Activated CD4-positive, CD25-positive, alpha-beta regulatory T cell (primary cell): ENCODE measurements at places on chromosomes 11 and 22.

DNA sequence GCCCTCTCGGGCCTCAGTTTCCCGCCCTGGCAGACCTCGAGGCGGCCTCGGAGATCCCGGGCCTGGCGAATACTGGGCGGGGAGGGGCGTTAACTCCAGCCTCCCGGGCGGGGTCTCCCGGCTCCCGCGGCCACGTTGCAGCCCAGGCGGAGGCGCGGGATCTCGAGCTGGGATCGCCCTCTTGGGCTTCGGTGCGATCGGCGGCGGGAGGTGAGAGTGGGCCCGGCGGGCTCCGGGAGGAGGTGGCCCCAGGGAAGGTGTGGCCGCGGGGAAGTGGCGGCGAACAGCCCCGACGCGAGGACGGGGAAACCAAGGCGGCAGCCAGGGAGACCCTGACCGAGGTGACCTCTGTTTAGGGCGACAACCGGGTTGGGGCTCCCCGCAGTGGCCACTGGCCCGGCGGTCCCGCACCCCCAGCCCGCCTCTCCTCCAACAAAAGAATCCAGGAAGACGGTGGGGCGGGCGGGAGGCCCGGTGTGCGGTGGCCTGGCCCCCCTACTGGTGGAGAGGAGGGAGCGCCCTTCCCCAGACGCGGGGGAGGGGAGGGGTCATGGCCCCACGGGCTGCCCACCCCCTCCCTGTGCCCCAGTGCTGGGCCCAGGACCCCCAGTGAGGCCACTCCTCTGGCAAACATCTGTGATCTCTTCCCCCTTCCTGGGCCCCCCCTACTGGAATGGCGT is at the start of gene PHETA2:
Gene PHETA2 (plus strand): TSS at position 117 of the 680 bp plus-strand sequence. CDS start 3,046 bp downstream, outside the sequence.
- DNase-seq, result peak; percentile 32

DNA sequence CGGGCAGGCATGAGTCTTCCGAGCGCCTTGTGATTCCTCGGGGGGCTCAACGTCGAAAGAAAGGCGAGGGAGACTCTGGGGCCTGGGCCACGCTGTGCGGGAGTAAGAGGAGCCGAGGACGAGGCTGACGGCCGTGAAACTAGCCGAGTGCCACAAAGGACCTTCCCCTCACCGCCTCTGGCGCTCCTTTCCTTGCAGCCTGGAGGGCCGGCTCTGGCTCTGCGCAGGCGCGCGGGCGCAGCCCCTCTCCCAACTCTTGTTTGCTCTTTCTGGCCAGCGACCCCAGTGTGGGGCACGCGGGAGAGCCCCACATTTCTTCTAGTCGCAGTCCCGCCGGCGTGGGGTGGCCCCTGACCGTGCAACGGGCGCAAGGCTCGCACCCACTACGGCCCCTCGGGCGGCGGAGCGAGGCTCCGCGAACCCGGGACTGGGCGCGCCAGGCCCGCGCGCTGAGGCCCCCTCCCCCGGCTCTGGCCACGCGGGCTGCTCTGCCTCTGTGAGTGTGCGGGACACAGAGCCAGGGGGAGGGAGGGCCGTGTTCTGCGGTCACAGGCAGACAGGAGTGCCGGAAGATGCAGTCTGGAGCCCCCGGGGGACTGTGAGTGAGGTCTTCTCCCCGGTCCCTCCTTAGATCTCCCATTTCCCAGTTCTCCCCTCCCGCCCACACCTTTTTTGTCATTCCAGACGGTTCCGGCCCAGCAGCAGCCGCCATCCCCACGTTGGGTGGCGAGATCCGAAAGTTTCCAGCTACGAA is 1.0 kb upstream of the TOB2 start:
- DNase-seq, result peak; percentile 48

DNA sequence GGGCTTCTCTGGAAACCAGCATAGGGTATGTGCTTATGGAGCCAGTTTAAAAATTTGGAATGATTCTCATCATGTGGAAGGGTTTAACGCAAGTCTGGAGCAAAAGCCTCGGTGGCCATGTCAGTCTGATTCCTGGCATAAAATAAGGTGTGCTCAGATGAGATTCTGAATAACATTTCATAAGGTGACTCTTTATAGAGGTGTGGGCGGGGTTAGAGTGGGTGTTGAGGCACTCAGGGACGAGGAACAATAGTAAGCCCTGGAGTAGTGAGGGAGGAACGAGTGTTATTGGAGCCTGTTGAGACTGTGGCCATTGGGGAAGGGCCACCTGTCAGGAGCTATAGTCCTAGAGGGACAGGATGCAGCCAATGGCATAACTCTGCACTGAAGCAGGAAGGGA is 13.0 kb upstream of the KIRREL3 start:
- no peak for DNase-seq

GRCh38 chr22:45261407-45262088 is 20.9 kb upstream of the KIAA0930 start:
- no peak for DNase-seq

GRCh38 chr11:11311169-11311568 is 41.9 kb downstream of the CSNK2A3 start:
- no peak for DNase-seq

- DNase-seq, result no peak
Observed at GRCh38 chr11:61728066-61728939, 24.1 kb upstream of the MYRF start.

GRCh38 chr22:30248484-30248883 is 1.9 kb upstream of the LIF start:
- no peak for DNase-seq

DNA sequence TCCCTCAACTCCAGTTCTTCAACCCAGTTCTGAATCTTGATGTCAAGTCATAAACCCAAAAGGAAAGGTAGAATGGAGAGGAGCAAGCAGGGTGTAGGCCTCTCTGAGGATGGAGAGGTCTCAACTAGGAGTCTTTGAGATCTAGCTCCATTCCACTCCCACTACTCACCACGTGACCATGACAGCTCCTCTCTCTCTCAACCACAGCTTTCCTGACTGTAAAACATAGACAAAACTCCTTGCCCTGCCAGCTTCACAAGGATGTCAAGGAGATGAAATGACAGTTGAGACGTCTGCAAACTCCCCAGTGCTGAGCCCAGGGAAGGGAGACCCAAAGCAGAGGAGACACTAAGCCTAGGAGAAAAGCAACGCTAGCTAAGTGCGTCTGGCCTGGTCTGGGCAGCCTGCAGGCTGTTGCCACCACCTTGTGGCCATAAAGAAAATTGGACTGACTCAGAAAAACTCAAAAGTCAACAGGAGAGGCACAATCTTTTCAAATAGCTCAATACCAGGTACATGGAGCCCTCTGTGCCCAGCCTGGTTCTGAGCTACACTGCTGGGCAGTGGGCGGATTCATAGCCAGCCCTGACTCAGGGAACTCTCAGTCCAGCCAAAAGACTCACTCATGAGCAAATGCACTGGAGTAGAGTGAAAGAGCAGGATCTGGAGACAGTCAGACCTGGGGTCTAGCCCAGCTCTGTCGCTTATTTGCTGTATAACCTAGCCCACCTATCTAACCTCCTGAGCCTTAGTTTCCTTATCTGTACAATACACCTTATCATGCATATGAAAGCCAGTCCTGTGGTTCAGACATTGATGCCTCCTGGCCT is 3.4 kb downstream of the CLPB start:
- no peak for DNase-seq

DNA sequence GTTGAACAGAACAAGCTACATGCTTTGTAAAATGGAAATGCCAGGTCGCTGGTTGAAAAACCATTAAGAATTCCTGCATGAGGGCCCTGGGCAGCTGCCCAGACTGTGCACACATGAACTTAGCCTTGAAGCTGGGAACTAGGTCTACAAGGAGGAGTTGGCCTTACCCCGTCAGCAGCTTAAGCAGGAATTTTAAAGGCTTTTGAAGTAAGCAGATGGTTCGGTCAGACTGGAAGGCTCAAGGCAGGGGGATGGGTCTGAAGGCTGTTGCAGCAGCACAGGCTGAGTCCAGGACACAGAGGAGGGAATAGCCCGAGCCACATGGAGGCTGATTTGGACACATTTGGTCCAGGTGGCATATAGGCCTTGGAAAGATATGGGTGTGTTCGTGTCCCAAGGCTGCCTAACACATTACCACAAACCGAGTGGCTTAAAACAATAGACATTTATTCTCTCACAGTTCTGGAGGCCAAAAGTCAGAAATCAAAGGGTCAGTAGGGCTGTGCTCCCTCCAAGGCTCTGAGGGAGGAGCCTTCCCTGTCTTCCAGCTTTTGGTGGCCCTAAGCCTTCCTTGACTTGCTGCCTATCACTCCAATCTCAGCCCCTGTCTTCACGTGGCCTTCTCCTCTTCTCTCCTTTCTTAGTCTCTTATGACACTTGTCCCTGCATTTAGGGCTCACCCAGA is 11.6 kb downstream of the LIF start:
- DNase-seq, result no peak

- DNase-seq, result no peak
Observed at GRCh38 chr11:11250470-11250869, 102.6 kb downstream of the CSNK2A3 start.

GRCh38 chr11:62413060-62413696 is 5.7 kb upstream of the SCGB1A1 start:
- no peak for DNase-seq

GRCh38 chr11:93738647-93739081 is 2.6 kb downstream of the TAF1D start:
- no peak for DNase-seq

GRCh38 chr11:121099364-121099763 is 1.7 kb upstream of the TECTA start:
- DNase-seq, result no peak

GRCh38 chr11:73218830-73219215 is 742 bp downstream of the P2RY2 start:
- no peak for DNase-seq

GRCh38 chr22:20083157-20083890 is 3.3 kb downstream of the DGCR8 start:
- no peak for DNase-seq

DNA sequence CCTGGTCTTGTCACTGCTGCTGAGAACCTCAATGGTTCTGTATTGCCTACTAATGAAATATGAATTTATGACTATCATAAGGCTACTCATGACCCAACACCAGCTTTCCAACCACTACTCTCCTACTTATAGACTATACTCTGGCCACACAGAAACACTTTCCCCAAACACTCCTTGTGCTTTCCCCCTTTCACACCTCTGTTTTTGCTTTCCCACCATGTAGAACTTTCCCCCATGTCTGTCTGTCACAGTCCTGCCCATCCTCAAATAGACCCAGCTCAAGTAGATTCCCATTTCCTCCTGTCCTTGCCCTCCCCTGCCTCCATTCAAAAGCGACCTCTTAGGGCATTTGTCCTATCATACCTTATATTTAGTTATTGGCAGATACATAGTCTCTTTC is 105.9 kb downstream of the ARFGAP2 start:
- DNase-seq, result no peak
